ENCODE measurements at places on chromosomes 16 and 17. TPM values are rescaled to one million over a fixed set of nuclear protein-coding genes. Genes with fewer than 3 reads are reported as not detected.

GRCh38 chr17:64531955-64532371 is 25.2 kb downstream of the CEP95 start:
- no peak for DNase-seq

DNA sequence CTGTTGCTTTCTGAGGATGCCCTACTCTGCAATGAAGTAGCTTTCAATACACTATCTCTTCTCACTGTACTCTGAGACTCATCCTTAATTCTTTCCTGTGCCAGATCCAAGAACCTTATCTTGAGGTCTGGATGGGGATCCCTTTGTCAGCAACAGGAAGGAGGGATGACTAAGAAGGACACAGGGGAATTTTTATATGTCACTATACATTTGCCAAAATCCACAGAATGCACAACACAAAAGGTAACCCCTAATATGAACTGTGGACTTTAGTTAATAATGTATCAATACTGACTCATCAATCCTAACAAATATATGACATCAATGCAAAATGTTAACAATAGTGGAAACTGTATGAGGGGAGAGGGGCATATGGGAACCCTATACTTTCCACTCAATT is 4.7 kb upstream of the RBBP6 start:
- DNase-seq, result no peak

DNA sequence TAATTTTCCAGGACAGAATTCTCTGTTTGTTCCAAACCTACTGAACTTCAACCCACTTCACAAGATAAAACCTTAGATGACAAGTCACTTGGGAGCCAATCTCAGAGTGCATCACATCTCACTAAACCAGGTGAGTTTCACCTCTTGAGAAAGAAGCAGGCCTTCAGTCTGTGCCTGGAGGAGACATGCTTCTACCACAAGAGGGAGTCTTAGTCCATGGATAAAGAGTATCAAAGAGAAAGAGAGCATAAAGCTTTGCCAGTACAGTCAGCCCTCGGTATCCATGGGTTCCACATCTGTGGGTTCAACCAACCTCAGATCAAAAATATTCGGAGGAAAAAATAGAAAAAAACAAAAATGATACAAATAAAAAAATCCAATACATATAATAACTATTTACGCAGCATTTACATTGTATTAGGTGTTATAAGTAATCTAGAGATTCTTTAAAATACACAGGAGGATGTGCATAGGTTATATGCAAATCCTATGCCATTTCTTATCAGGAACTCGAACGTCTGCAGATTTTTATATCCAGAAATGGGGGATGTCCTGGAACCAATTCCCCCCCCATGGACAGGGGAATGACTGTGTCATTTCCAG is 37.7 kb downstream of the DUSP14 start:
- no peak for DNase-seq

- no peak for DNase-seq
Observed at GRCh38 chr16:54677308-54677950, 253.2 kb upstream of the IRX5 start.

DNA sequence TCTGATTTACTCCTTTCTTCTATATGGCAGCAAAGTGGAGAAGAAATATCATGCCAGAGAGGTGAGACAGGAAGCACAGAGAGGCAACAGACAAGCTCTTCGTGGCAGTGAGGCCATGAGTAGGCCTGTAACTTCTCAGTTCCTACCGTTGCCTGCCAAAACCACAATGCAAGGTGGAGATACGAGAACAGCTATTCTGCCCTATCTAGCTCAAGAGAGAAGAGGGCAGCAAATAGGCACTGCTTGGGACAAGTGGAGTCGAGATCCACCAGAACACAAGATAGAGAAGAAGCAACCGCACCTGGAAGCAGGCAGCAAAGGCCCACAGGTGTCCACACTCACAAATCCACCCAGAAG is 24.8 kb downstream of the RANBP10 start:
- DNase-seq, result no peak

- no peak for DNase-seq
Observed at GRCh38 chr16:24508614-24509013, 30.8 kb upstream of the RBBP6 start.

DNA sequence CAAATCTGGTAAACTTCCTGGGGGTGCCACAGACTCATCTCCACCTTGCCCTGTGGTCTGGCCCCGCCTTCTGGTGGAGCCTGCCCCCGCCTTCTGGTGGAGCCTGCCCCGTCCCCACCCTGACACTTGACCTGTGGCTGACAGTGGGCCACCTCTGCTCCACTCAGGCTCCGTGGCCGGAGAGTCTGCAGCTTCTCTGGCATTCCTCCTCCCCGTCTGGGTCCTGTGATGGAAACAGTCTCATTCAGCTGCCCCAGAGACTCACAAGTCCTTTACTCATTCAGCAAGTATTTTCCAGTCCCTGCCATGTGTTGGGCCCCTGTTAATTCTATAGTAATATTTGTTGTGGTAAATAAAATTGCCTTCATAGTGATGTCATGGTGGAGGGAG is 21.0 kb upstream of the G6PC1 start:
- no peak for DNase-seq

DNA sequence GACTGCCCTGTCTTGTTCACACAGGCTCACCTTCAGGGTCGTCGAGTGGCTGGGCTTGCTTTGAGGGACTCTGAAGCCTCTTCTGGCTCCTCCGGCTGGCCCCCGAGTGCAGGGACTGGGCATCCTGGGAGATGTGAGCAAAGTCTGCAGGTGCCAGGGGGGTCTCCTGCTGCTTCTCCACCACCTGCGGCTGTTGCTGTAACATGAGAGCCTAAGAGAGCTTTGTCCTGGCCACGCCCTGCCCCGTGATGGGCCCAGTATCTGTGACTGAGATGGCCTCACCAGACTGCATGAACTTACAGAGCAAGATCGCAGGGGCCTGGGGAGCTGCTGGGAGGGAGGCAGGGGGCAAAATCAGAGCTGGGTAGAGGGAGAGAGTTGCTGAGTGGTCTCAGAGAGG is 12.5 kb downstream of the ERN2 start:
- no peak for DNase-seq

GRCh38 chr16:89624777-89625761 is 11.6 kb downstream of the DPEP1 start:
- DNase-seq, result no peak

- no peak for DNase-seq
Observed at GRCh38 chr17:61766520-61766919, 96.8 kb downstream of the BRIP1 start.

DNA sequence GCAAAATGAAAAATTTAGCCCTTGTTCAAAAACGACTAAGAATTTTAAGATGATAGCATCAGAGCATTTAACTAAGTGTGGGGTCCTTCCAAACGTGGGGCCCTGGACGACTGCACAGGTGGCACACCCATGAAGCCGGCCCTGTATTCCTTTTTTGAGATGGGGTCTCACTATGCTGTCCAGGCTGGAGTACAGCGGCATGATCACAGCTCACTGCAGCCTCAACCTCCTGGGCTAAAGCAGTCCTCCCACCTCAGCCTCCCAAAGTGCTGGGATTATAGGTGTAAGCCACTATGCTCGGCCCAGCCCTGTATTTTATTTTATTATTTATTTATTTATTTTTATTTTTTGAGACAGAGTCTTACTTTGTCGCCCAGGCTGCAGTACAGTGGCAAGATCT is 90.7 kb upstream of the CDC42EP4 start:
- no peak for DNase-seq

PRDM7 gene
- not detected for polyA plus RNA-seq

HLF gene
- 0.33 TPM for polyA plus RNA-seq

LRRC37A gene
- 1.2 TPM for polyA plus RNA-seq

Measured in GM12878 (cell line).